Activated naive CD4-positive, alpha-beta T cell treated with anti-CD3 and anti-CD28 coated beads, Interleukin-2, amount 50 U/mL, for 72 hours (primary cell): ENCODE measurements at places on chromosomes 11 and 22. TPM values are rescaled to one million over a fixed set of nuclear protein-coding genes. Genes with fewer than 3 reads are reported as not detected.
A peak's percentile ranks its signal among the peaks of the same experiment; 100 is the strongest.

DNA sequence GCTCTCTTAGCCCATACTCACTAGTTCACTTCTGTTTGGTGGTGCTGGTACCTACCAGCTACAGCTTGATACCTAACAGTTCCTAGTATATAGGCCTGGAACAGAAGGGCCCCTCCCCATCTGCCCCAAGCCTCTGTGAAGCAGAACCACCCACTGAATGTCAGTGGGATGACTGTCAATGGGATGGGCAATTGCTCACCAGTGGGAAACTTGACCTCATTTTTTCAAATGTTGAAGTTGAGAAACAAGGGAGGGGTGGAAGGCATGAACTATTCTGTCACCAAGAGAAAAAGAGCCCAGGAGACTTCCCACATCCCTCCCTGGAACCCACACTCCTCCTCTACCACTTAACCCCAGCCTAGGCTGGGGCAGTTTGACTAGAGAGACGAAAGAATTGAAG lies at the start of gene NLRP10:
TSS of gene NLRP10 (minus strand) at position 62 of the 400 bp plus-strand sequence. CDS start 1,952 bp downstream, outside the sequence.
- DNase-seq = no peak

DNA sequence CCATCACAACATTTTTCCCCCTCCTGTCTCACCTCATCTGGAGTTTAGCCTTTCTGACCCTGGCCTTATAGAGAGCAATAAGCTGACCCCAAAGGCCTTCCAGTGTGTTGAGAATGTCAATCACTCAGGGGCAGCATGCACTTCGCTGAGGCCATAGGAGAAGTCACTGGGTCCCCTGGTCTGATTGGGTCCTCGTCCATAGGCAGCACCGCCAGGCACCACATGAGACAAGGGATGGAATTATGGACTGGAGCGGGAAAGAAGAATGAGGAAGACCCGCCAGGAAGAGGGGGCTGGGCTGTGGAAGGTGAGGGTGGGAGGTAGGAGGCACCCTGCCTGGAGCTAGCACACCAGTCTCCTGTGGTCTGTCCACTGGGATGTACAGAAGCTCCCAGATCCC lies 72.9 kb downstream of the DSCAML1 start:
- DNase-seq = no peak

DNA sequence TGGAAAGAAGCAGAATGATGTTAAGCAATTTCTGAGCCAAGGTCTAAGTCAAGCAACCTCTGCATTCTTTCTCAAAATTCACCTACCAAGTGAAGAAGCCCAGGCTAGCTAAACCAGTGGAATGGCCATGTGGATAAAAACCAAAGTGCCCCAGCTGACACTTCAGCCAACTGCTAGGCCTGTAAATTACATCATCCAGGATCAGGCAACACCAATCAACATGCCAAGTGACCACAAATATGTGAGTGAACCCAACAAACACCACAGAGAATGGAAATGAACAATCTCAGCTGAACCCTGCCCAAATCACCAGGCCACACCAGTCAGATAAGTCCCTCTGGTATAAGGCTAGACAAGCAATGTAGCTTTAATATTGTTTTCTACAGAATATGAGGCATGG lies 25.1 kb upstream of the FJX1 start:
- DNase-seq = no peak

- peak; percentile 86 for DNase-seq
Observed at GRCh38 chr22:36329254-36330078, 58.3 kb downstream of the MYH9 start.

BIK gene
- 1.4 TPM for total RNA-seq

OR4A16 gene
- not detected for total RNA-seq

OR2D2 gene
- total RNA-seq = 0.37 TPM

SCGB1D2 gene
- total RNA-seq = not detected

GRCh38 chr22:31800065-31800464 lies 46.2 kb downstream of the DEPDC5 start:
- DNase-seq = no peak

DNA sequence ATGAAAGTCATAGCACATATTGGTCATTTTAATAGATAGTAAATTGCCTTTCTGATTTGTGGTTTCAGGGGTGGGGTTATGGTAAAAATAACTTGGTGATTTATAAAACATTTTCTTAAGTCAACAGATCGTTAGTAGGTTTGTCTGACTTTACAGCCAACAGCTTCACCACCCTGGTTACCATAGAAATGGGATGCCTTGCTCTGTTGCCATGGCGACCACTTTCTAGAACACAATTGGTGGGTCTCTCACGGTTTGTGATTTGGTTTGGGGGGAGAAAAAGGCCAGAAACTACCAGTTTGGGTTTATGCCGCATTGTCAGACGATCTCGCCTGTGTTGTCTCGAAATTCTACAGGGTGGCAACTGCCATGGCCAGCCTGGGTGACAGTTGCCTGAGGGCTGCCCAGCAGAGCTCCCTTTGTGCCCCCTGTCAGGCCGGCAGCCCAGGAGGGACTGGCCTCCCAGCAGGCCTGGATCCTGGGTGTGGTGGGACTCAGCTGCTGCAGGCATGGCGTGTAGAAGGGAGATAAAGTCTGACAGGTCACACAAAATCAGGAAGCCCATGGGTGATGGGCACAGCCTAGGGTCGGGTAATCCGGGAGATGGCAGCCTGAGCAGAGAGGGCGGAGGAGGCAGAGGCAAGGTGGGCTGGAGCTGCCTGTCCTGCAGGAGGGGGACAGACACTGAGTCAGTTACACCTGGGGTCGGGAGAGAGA lies 30.9 kb downstream of the KCNC1 start:
- DNase-seq = no peak

DNA sequence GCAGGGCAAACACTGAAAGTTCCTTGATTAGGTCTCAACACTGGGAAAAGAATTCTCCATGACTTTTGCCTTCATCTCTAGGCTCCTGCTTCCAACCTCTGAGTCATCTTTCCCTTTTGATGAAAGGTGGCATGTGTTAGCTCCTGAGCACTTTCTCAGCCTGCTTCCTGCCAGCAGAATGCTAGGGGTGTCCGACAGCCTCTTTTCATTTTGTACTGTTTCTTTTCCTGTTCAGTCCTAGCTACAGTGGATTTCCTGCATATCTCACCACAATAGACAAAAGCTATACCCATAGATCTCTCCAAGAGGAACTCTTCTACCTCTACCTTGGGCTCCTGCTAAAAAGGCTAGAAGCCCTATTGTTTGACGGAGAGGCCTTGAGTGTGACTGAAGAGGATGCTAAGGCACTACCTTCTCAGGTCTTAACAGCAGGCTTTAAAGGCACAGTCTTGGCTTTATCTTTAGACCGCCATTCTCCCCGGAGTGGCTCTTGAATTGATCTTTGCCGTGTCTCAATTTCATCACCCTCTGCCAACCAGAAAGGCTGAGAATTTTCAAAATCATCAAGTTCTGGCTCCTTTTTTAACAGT lies 145.5 kb downstream of the RBFOX2 start:
- DNase-seq = no peak

GRCh38 chr22:29916007-29916544 lies 33.1 kb downstream of the MTMR3 start:
- DNase-seq = no peak

GRCh38 chr11:75188671-75189070 lies 37.8 kb downstream of the SLCO2B1 start:
- DNase-seq = no peak

TREH gene
- total RNA-seq = not detected

- DNase-seq = no peak
Observed at GRCh38 chr11:72637198-72637597, 37.0 kb downstream of the PDE2A start.

- DNase-seq = no peak
Observed at GRCh38 chr11:128021349-128022006, 565.9 kb downstream of the ETS1 start.

- DNase-seq = no peak
Observed at GRCh38 chr11:8008212-8008611, 21.1 kb downstream of the EIF3F start.

- no peak for DNase-seq
Observed at GRCh38 chr11:17267576-17267975, 9.0 kb upstream of the NUCB2 start.

GRCh38 chr11:124402326-124402922 lies 3.6 kb upstream of the OR8B3 start:
- peak; percentile 70 for DNase-seq

DNA sequence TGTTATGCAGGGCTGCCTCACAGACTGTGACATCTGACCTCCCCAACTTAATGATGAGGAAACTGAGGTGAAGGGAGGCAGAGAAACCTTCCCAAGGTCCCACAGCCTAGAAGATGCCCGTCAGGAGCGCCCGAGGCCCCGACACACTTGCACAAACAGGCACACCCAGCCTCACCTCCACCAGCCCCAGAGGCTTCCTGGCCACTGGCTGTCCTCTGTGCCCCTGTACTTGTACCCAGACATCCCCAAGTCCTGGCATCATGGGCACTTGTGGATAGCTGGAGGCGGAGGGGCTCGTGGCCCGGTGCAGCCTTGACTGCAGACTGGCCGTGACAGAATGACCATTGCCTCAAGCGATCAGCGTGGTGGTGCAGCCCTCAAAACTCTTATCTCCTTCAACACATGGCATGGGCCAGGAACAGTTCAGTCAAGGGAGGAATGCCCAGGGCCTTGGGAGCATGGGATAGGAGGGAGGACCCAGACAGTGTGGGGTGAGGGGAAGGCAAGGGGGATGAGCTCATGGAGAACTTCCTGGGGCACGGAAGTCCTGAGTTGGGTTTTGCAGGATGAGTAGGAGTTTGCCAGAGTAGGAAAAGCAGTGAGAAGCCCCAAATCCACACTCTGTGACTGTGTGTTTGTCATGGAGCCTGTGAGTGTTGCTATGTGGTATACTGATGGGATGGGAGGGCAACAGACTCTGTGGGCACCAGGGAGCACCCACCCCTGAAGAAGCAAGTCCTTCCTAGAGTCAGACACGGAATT lies 25.8 kb upstream of the PPARA start:
- DNase-seq = no peak

DNA sequence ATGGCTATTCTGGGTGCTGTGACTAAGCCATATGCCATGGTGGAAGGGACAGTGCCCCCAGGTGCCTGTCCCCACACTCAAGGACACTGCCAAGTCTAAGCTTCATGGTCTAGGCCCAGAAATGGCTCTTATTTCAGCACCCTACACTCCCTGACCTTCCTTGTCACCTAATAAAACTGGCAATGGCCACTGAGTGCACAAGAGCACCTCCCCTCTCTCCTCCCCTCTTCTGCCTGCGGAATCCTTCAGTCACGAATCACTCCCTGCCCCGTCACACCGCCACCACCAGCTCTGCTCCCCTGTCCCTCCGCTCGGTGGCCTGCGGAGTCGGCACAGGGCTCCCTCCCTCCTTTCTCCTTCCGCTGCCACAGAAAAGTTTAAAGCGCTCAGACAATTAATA lies 19.0 kb upstream of the LMO1 start:
- DNase-seq = no peak

DNA sequence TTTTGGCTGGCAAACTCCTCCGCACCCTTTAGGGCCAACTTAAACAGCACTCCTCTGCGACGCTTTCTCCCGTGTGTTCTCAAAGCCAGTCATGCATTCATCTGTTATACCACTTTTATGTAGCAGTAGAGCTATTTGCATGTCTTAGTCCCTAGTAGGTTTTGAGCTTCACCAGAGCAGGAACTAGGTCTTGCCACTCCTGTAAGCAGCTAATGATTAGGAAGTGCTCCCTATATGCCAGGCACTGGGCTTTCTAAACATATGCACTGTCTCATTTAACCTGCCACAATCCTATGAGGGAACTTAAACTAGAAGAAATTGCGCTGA lies 180.8 kb downstream of the DBX1 start:
- DNase-seq = no peak

GRIK4 gene
- total RNA-seq = not detected

- no peak for DNase-seq
Observed at GRCh38 chr11:71327156-71328085, 75.0 kb upstream of the SHANK2 start.

DNA sequence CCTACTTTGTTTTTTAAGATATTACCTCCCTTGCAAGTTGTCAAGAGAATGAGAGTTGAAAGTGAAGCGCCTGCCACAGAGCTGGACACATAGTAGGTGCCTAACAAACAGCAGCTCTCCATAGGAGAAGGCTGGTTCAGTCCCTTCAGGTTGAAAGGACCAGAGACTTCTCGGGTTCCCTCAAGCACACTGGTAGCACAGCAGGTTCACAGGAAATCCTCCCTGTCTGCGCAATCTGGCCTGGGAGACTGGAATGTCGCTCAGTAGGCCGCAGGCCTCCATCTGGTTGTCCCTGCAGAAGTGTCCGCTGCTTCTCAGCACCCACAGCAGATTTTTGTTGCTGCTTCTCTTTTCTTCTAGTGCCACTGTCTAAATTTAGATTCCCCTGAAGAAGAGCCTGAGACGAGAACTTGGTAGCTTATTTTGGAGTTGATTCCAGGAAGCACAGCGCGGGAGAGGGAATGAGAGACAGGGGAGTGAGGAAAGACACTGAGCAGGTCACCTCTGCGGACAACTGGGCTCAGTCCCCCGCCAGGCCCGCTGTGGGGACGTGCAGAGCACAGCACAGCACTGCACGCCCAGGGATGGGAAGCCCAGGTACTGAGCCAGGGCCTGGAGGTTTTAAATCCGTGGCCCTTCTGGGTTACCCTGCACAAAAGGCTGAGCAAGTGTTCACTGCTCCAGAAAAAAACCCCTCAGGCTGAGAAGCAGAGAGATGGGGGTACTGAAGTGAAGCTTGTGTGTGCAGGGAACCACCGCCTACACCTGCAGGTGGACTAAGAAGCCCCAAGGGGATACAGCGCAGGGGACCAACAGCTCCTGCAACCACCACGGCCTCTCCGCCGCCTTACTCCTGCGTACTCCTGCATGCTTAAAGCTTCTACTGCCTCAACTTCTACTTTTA lies 31.6 kb downstream of the RBX1 start:
- DNase-seq = no peak

MIF gene
- total RNA-seq = 919 TPM

GRCh38 chr11:129317571-129317970 lies 58.1 kb upstream of the BARX2 start:
- no peak for DNase-seq

- DNase-seq = no peak
Observed at GRCh38 chr11:93160808-93161207, 37.0 kb downstream of the SLC36A4 start.

DNA sequence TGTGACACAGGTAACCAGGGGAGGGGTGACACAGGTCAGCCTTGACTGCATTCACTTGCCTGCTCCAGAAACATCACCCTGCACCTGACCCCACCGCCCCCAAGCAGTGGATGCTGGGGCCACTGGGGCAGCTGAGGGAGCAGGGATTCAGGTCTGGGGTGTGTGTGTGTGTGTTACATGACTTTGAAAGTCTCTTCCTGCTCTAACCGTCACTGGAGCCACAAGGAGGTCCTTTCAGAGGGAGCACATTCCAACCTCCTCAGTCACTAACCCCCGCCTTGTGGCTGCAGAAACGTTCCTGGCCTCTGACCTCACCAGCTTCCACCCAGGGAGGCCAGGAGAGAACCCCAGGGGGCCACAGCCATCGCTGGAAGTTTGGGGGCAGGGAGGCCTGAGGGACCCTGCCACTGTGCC lies 2.9 kb upstream of the FOSL1 start:
- DNase-seq = no peak

DNA sequence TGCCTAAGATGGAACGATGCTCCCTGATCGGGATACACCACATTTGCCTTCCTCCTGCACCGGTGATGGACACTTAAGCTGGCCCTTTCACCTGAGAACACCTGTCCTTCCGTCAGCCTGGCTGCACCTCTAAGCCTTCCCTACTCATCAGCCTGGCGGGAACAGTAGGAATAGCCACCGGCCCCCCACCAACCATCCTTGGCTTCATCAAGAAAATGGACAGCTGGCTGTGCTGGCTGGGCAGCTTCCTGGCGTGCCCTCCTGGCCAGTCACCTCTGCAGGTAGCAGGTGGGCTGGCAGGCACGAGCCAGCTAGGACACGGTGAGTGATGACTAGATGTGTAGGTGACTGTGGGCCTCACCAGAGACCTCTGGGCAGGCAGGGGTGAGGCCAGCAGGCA lies 142.8 kb downstream of the CTTN start:
- DNase-seq = no peak

- no peak for DNase-seq
Observed at GRCh38 chr11:80084608-80085007, 643.8 kb upstream of the TENM4 start.
